ENCODE measurements at places on chromosomes 7 and 10. TPM values are rescaled to one million over a fixed set of nuclear protein-coding genes. Genes with fewer than 3 reads are reported as not detected.
A peak's percentile ranks its signal among the peaks of the same experiment; 100 is the strongest.

NPC1L1 gene
- total RNA-seq = 0.03 TPM

ANTXRL gene
- total RNA-seq = not detected

MYH16 gene
- total RNA-seq = not detected

HOGA1 gene
- 2.3 TPM for total RNA-seq

HOXA3 gene
- 10.7 TPM for total RNA-seq

CDH23 gene
- 6.8 TPM for total RNA-seq

CABCOCO1 gene
- total RNA-seq = 15.4 TPM

CFAP43 gene
- 71.6 TPM for total RNA-seq

ITGB8 gene
- 29.7 TPM for total RNA-seq

- H3K27me3 ChIP-seq = no peaks in the 10 kb centered on the region
- H3K27ac ChIP-seq = no peak overlapping the region
- H3K4me1 ChIP-seq = peaks cover 59% of the 10 kb centered on the region
- no peaks in the 10 kb centered on the region for H3K36me3 ChIP-seq
These were observed 64.7 kb downstream of the BICC1 start for GRCh38 chr10:58577437-58577777.

DNA sequence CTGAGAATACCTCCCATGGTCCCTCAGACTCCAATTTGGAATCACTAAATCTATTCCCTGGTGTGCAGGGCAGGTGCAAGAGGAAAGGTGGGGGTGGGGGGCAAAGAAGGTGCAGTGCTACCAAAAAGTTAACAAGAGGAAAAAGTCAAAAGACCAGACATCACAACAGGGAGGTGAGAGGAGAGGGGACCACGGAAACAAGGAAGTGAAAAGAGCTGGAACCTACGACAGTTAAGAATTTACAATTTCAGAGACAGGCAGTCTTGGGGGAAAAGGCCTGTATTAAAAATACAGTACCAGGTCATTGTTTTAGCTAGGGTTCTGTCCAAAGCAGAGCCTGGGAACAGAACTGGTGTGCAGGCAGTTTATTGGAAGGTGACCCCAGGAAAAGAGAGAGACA lies 14.6 kb downstream of the ITGB1 start:
- H3K4me1 ChIP-seq = peaks cover 17% of the 10 kb centered on the region
- H3K4me3 ChIP-seq = no peak overlapping the region
- no peaks in the 10 kb centered on the region for H3K27me3 ChIP-seq
- H3K27ac ChIP-seq = no peak overlapping the region
- no peaks in the 10 kb centered on the region for H3K36me3 ChIP-seq

GRCh38 chr7:154937837-154938236 lies 65.1 kb downstream of the PAXIP1 start:
- no peaks in the 10 kb centered on the region for H3K27me3 ChIP-seq
- H3K4me3 ChIP-seq = no peak overlapping the region
- no peaks in the 10 kb centered on the region for H3K36me3 ChIP-seq
- H3K4me1 ChIP-seq = no peaks in the 10 kb centered on the region

- no peak overlapping the region for H3K27ac ChIP-seq
- peaks cover 66% of the 10 kb centered on the region for H3K27me3 ChIP-seq
- peak; percentile 36 for DNase-seq
These were observed 58.9 kb upstream of the LBX1 start for GRCh38 chr10:101287997-101288635.

GRCh38 chr7:7933915-7934526 lies 34.6 kb upstream of the GLCCI1 start:
- no peak overlapping the region for H3K4me3 ChIP-seq
- no peaks in the 10 kb centered on the region for H3K4me1 ChIP-seq
- H3K27me3 ChIP-seq = no peaks in the 10 kb centered on the region
- H3K27ac ChIP-seq = no peak overlapping the region

- H3K27me3 ChIP-seq = no peaks in the 10 kb centered on the region
- no peak overlapping the region for H3K4me3 ChIP-seq
- DNase-seq = no peak
These were observed 326.0 kb upstream of the MTPN start for GRCh38 chr7:136303162-136303561.

- H3K36me3 ChIP-seq = no peaks in the 10 kb centered on the region
- H3K4me1 ChIP-seq = peaks cover 11% of the 10 kb centered on the region
- H3K27ac ChIP-seq = peak overlapping the region; percentile 80
- H3K4me3 ChIP-seq = no peak overlapping the region
- no peak for DNase-seq
- H3K27me3 ChIP-seq = no peaks in the 10 kb centered on the region
These were observed 60.4 kb downstream of the DNAJB6 start for GRCh38 chr7:157397036-157397720.

- H3K4me1 ChIP-seq = no peaks in the 10 kb centered on the region
- no peak overlapping the region for H3K27ac ChIP-seq
- H3K27me3 ChIP-seq = no peaks in the 10 kb centered on the region
- no peak for DNase-seq
- H3K36me3 ChIP-seq = no peaks in the 10 kb centered on the region
- no peak overlapping the region for H3K4me3 ChIP-seq
These were observed 85.7 kb upstream of the LRGUK start for GRCh38 chr7:134041477-134041876.

- no peak overlapping the region for H3K4me3 ChIP-seq
- no peak overlapping the region for H3K27ac ChIP-seq
- no peaks in the 10 kb centered on the region for H3K27me3 ChIP-seq
- no peak for DNase-seq
These were observed 58.5 kb upstream of the FOXP2 start for GRCh38 chr7:114356133-114356532.

DNA sequence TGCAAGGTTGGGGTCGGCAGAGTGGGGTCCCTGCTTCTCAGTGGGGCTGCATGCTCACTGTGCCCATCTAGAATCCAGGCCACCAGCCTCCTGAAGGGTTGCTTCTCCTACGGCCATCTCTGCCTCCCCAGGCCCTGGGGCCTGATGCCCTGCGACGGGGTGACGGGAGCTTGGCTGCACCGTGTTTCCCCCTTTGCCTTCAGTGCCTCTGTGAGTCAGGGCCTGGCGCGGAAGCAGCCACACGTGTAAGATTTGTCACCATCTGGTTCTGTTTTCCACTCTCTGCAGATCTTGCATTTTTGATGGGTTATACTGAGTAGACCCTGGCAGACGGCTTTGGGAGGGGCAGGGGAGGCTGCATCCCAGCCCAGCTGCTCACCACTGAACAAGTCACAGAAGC lies 7.2 kb downstream of the ADAMTS14 start:
- no peaks in the 10 kb centered on the region for H3K27me3 ChIP-seq
- H3K27ac ChIP-seq = no peak overlapping the region
- H3K4me3 ChIP-seq = no peak overlapping the region
- no peaks in the 10 kb centered on the region for H3K4me1 ChIP-seq

GRCh38 chr7:122881324-122881723 lies 4.9 kb downstream of the CADPS2 start:
- H3K27me3 ChIP-seq = no peaks in the 10 kb centered on the region
- H3K4me3 ChIP-seq = no peak overlapping the region
- H3K4me1 ChIP-seq = peaks cover 33% of the 10 kb centered on the region
- no peaks in the 10 kb centered on the region for H3K36me3 ChIP-seq
- no peak for DNase-seq
- no peak overlapping the region for H3K27ac ChIP-seq

DNA sequence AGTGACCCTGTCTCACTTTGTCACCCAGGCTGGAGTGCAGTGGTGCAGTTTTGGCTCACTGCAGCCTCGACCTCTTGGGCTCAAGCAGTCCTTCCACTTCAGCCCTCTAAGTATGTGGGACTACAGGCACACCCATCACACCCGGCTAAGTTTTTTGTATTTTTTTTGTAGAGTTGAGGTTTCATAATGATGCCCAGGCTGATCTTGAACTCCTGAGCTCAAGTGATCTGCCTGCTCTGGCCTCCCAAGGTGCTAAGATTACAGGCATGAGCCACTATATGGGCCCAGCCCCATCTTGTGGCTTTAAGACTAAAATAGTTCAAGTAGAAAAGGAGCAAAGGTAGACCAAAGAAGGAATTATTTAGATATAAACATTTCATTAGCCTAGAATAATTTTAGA lies 65.5 kb downstream of the MLLT10 start:
- no peak overlapping the region for H3K27ac ChIP-seq
- DNase-seq = no peak
- H3K4me1 ChIP-seq = no peaks in the 10 kb centered on the region
- H3K36me3 ChIP-seq = no peaks in the 10 kb centered on the region

GRCh38 chr10:93412801-93413200 lies 69.3 kb downstream of the MYOF start:
- no peak for DNase-seq
- H3K27ac ChIP-seq = no peak overlapping the region
- H3K27me3 ChIP-seq = no peaks in the 10 kb centered on the region
- H3K4me1 ChIP-seq = no peaks in the 10 kb centered on the region

DNA sequence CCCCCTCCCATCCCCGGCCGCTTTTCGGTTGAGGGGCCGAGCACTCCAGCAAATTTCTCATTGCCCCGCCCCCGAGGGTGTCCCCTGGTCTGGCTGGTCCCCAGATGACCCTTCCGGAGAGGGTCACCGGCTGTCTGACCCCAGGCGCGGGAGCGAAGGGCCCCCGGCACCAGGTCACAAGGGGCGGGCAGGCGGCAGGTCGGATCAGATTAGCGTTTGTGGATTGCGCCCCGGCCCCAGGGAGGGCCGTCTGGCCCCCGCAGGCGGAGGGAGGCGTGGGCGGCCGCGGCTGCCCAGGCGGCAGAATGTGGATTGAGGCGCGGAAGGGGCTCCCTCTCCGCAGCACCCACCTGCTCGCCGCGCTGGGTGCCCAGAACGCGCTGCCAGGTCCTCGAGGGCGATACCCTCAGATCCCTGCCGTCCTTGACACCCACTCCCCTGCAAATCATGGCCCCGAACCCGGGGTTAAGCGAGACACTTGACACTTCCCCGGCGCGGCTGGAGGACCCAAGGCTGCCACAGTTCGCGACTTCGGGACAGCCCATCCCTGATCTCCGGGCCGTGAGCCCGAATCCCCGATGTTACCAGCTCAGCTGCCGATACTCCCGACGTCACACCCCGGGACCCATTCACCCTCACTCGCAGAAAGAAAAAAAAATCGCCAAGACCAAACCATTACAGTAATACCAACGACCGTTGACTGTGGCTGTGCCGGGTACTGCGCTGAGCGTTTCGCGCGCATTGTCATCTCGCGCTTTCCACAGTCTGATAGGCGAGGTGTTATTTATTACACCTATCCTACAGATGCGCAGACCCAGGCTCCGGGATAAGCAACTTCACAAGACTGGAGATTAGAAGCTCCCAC lies 953 bp downstream of the NODAL start:
- DNase-seq = peak; percentile 31
- H3K4me1 ChIP-seq = peaks cover 20% of the 10 kb centered on the region
- no peak overlapping the region for H3K27ac ChIP-seq
- H3K27me3 ChIP-seq = no peaks in the 10 kb centered on the region

DNA sequence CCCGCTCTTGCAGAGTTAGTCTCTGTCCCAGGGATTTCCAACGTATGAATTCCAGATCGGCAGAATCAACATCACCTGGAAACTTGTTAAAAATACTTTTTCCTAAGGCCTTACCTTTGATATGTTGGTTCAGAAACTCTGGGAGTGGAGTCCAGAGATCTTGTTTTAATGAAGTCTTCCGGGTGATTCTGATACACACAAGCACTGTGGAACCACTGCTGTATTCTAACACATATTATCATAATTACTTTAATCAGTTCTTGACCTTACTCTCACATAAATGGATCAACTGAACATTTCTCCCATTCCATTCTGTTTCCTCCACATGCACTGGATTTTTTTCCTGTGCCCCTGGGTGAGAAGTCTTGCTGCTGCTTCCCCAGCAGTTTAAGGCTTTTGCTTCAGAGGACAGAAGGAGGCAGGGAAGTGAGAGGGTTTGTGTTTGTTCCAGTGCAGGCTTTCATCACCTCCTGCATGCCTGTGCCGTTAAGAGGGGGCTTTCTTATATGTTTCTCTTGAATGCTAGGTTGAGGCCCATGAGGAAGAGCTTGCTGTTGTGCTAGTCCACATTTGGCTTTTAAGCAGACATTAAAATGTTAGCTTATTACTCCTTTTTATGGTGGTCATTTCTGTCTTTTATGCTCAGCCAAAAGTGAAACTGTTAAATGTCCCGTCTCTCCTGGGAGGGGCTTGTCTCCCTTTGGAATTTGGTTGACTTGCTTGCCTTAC lies 32.4 kb downstream of the CCSER2 start:
- no peak for DNase-seq
- no peaks in the 10 kb centered on the region for H3K27me3 ChIP-seq
- no peaks in the 10 kb centered on the region for H3K36me3 ChIP-seq
- H3K4me3 ChIP-seq = no peak overlapping the region

- no peaks in the 10 kb centered on the region for H3K36me3 ChIP-seq
- no peak for DNase-seq
- no peaks in the 10 kb centered on the region for H3K27me3 ChIP-seq
- H3K4me3 ChIP-seq = no peak overlapping the region
These were observed 36.1 kb downstream of the KCNMA1 start for GRCh38 chr10:77601488-77601887.

DNA sequence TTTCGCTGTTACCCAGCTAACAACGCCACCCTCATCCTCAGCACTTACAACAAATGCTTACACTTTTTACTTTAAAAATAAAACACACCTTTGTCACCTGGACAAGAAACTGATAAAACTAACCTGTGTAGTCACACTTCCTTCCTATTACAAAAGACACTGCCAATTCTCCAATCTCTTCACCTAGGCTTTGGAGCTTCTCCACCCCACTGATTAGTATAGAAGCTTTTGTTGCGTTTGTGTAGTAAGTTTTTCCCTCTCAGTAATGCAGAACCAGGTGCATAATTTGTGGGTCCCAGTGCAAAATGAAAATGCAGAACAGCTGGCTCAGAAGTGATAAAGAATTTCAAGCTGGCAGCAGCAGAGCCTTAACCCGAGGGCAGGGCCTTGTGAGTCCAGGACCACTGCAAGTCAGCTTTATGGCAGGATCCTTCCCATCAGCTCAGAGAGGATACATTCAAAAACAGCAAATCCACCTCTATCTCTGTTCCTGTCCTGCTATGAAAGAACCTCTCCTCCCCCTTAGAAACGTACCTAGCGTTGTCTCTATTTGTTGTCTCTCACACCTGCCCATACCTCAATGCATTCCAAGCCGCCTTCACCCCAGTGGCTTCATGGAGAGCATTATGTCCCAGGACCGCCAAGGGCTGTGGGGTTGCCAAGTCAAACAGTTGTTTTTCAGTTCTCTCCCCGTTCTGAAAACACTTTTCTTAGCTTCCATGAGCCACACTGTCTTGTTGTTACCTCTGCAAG lies 40.3 kb upstream of the EGFR start:
- H3K4me3 ChIP-seq = no peak overlapping the region
- no peak for DNase-seq
- no peaks in the 10 kb centered on the region for H3K27me3 ChIP-seq
- H3K36me3 ChIP-seq = no peaks in the 10 kb centered on the region
- no peak overlapping the region for H3K27ac ChIP-seq

DNA sequence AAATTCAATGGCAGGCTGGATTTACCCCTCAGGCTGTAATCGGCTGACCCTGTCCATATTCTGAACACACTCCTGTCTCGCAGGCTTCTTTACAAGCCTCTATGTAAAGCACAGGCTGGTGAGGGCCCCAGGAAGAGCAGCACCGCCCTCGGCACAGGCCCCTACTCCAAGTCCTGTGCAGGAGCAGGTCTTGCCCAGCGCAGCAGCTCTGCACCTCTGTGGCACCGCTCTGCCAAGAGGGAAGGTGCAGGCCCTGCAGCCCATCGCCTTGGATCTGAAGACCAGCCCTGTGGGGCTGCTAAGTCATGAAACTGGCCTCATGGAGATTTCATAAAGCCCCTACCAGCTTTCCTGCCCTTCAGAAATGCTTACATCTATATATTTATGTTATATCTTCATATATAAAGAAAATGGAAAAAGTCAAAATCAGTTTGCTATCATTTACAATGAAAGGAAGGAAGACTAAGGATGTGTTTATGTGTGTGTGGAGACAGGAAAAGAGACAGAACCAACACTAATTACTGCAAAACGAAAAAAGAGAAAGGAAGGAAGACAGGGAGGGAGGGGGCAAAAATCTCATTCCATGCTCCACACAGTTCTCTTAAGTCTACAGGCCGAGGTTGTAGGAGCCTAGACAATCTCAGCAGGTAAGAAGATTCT lies 9.6 kb downstream of the TMEM176B start:
- no peak for DNase-seq
- H3K27ac ChIP-seq = no peak overlapping the region
- H3K36me3 ChIP-seq = peaks cover 1% of the 10 kb centered on the region
- peaks cover 10% of the 10 kb centered on the region for H3K4me1 ChIP-seq
- H3K27me3 ChIP-seq = no peaks in the 10 kb centered on the region
- H3K4me3 ChIP-seq = no peak overlapping the region
